ENCODE measurements at places on chromosomes 7 and 10.

DNA sequence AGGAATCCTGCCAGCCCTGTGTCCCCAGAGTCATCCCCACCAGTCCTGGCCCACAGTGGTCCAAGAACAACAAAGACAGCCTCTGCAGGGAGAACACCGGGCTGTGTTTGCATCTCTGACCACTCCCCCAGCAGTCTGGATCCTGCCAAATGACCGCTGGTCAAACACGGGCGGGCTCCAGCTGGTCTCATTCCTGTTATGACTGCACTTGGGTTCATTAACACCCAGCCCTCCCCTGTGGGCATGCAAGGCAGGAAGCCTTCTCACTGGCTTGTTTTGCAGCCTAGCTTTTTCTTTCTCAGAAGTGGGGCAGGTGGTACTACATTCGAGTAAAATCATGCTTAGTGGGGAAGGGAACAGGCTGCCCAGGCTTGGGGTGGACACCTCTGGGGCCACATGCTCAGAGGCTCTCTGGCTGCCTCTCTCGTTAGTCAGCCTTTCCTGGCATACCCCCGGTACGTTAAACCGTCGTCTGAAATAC, 190.0 kb downstream of the PLXNA4 start:
- DNase-seq = no peak

DNA sequence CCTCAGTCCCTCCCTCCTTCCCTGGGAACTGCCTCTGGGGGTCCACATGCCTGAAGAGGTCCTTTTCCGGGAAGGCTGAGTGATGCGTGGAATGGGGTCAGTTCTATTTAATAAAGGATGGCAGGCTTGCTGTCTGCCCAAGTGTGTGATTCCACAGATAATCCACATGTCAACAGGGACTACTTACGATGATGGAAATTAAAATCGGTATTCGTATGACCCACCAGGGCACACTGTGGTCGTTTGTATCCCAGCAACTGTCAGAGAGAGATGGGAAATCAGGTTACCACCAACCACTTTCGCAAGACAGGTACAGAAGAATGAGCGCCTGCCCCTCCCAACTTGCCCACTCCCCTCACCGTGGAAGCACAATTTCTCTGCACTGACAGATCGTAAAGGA, 110.3 kb downstream of the VIPR2 start:
- no peak for DNase-seq

DNA sequence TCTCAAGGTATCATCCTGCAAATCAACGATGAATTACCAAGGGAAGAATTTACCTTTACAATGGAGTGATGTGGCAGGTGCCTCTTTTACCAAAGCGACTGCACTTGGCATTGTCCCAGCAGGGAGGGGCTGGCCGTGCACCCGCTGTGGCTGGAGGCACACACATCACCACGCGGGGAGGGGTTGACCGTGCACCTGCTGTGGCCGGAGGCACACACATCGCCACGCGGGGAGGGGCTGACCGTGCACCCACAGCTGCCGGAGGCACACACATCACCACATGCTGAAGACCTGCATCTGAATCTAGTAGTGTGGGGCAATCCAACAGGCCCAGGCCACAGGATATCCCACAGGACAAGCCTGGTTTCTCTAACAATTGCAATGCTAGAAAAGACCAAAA, 493.5 kb downstream of the DNAJB6 start:
- DNase-seq = no peak

- DNase-seq = no peak
These were observed 38.9 kb upstream of the AMPH start for GRCh38 chr7:38669965-38670520.

DNA sequence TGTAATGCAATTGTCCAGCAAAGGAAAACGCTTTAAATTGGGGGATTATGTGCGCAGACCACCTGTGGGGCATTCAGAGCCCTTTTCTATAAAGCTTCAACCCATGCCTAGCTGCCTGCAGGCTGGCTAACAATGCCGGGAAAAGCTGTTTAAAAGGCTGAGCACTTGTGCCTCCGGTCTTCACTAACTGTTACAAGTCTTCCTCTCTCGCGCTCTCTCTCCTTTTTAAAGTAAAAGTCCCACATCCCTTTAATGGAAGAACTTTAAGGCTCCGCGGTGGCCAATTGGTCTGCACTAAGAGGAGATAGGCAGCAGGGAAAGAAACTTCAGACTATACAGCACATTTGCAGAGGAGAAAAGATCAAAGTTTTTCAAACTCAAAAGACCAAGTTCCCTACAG, 4.6 kb downstream of the FZD8 start:
- DNase-seq = no peak

- DNase-seq = peak; percentile 30
These were observed 214.8 kb upstream of the CTBP2 start for GRCh38 chr10:125375210-125375609.

- DNase-seq = no peak
These were observed 6.5 kb upstream of the C10orf105 start for GRCh38 chr10:71725998-71726579.

- no peak for DNase-seq
These were observed 53.5 kb downstream of the SND1 start for GRCh38 chr7:127705461-127705959.

DNA sequence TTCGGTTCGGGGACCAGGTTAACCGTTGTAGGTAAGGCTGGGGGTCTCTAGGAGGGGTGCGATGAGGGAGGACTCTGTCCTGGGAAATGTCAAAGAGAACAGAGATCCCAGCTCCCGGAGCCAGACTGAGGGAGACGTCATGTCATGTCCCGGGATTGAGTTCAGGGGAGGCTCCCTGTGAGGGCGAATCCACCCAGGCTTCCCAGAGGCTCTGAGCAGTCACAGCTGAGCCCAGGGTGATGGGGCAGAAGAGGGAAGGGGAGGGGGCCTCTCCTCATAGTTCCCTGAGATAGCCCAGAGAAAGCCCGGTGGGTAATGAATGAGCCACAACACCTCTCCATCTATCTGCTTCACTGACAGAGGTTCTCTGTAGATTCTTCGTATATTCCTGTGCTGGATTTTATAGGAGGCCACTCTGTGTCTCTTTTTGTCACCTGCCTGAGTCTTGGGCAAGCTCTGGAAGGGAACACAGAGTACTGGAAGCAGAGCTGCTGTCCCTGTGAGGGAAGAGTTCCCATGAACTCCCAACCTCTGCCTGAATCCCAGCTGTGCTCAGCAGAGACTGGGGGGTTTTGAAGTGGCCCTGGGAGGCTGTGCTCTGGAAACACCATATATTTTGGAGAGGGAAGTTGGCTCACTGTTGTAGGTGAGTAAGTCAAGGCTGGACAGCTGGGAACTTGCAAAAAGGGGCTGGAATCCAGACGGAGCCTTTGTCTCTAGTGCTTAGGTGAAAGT, 16.4 kb downstream of the PRSS2 start:
- no peak for DNase-seq

DNA sequence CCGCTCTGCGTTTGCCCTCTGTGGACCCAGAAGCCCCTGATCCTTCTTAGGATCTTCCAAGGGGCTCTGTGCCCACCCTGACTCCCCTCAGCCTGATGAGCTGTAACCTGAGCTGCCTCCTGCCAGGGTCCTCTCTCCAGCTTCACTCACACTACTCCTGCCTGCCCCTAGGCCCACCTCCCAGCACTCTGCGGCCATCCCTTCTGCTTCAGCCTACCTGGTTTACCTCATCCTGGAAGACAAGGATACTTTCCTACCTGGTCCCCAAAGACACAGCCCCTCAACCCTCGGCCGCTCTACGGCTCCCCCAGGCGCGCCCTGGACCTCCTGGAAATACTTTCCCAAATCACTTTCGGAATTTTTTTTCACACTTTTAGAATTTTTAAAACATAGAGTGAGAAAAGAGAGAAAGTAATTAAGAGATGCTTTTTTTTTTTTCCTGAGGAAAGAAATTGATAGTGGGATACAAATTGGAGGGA, 6.4 kb upstream of the ZNF862 start:
- DNase-seq = no peak

GRCh38 chr7:21972397-21972784, 26.7 kb upstream of the CDCA7L start:
- no peak for DNase-seq

DNA sequence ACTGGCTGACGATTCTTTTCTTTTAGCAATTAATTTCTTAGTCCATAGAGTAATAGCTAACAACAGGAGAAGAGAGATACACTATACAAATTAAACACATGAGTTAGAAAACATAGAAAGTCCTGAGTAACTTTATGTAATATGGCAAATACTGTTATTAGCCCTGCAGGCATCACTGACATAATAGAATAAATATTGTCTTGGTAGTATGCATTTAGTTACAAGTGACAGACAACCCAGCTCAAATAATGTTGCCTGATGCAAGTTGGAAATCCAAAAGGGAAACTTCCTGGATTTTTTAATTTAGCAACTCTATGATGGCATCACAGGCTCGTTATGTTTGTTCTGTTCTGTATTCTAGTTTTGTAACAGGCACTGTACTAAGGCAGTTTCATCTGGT, 95.1 kb downstream of the DKK1 start:
- no peak for DNase-seq

DNA sequence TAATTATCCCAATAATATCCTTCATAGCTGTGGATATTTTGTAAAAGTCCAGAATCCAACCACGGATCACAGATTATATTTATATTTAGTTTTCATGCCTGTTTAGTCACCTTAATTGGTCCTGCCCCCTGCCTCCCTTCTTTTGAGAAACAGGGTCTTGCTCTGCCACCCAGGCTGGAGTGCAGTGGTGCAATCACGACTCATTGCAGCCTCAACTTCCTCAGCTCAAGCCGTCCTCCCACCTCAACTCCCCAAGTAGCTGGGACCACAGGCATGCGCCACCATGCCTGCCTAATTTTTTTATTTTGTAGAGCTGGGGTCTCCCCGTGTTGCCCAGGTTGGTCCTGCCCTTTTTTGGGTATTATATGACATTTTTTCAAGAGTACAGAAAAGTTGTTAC, 129.4 kb downstream of the KAT6B start:
- DNase-seq = no peak

GRCh38 chr10:74871595-74872382, 45.4 kb downstream of the KAT6B start:
- DNase-seq = no peak

DNA sequence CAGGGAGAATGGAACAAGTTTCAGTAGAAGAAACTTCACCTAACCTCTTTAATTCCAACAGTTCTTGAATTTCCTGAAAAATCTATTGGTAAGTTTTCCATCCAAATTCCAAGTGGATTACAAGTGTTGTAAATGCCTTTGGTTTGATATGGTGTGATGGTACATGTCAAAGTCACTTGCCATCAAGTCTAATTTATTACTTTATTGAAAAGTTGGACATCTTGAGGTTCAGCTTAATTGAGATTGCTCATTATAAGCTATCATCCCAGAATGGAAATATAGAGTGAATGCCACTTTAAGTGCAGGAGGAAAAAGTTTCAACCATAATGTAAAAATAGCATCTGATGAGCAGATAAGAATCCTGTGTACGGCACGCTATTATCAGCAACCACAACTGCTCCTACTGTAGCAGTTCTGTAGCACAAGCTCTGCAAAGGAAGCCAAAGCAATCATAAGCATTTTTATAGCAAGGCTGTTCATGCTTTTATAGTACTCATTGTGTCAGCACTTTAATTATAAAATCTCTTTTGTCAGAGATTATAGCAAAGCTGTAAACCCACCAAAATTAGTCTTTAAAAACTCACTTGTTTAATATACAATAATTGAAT, 991.8 kb upstream of the PHF14 start:
- no peak for DNase-seq

DNA sequence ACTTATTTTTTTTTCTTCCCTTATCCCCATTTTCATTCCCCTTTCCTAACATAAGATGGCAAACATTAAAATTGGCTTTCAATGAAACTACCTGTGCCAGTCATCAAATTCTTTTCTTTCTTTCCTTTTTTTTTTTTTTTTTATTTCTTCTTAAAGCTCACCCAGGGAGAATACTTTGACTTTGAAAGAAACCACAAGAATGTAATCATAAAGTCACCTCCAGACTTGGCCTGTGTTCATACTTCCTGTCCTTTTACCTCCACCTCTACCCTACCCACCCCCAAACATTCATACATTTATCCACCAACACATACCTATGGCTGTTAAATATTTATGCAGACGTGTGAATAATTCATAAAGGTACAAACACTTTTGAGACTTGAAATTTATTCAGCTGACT, 254.6 kb downstream of the SLC25A13 start:
- DNase-seq = no peak

- no peak for DNase-seq
These were observed 136.3 kb downstream of the DPY19L1 start for GRCh38 chr7:34900891-34901513.

DNA sequence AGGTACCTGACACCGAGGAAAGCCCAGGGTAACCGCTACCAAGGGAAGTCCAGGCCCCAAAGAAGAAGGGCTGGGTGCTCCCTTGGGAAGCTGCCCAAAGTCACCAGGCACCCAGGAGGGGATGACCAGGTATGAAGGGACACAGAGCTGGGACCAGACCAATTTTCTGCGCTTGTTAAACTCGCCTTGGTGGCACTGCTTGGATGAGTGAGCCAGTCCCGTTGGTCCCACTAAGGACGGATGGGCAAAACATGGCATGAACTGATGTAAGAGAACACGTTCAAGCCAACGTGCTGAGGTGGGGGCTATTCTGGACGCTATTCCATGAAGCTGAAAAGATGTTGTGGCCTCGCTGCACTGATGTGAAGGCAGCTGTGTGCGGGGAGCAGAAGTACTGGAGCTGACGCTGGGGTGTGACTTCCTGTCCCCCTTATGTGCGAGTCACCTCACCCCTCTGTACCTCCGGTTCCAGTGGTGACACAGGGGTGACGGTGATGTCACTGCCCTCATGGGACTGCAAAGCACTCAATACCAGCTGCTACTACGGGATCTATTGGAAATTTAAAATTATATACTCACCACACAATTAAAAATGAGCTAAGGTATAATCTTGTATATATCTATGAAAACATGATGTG, 73.6 kb downstream of the COBL start:
- no peak for DNase-seq

DNA sequence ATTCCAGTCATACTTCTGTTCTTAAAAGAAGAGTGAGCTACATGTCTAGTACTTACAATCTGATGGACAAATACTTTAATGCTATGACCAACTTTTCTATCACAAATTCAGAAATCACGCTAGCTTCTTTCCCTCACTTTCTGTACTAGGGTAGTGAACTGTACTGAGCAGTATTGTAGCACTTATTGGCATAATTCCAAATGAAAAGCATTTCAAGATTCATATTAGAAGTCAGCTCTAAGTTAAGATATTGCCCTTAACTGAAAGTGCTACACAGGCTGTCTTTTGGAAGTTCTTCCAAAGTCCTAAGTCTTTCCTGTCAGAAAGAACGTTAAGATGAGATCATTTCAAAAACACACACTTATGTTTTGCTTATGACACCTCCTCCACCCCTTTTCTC, 13.4 kb downstream of the P4HA1 start:
- DNase-seq = no peak

All from cerebellar nuclear complex (tissue), 1 donor.